Lung (tissue), 17 donors: ENCODE measurements at places on chromosomes 1 and 21.

DNA sequence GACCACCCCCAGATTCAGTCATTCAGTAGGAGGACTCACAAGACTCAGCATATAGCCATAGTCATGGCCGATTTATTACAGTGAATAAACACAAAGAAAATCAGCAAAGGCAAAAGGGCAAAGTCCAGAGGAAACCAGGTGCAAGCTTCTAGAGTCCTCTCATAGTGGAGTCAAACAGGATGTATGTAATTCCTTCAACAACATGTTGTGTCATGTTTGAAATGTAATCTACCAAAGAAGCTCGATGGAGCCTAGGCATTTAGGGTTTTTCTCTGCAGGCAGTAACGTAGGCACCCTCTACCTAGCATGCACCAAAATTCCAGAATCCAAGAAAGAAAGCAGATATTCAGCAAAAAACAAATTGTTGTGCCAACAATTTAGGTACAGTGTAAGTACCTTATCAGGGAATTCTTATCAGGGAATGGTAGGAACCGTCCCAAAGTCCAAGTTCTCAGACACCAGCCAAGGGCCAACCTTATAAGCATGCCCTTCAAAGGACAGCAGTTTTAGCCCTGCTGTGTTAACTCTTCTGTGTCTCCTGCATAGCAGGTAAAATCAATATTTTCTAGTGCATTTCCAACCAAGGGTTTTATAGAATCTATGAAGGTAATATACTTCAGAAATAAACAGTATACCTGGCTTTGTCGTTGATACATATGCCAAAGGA is 16.1 kb upstream of the SLAMF6 start:
- no peak for DNase-seq

DNA sequence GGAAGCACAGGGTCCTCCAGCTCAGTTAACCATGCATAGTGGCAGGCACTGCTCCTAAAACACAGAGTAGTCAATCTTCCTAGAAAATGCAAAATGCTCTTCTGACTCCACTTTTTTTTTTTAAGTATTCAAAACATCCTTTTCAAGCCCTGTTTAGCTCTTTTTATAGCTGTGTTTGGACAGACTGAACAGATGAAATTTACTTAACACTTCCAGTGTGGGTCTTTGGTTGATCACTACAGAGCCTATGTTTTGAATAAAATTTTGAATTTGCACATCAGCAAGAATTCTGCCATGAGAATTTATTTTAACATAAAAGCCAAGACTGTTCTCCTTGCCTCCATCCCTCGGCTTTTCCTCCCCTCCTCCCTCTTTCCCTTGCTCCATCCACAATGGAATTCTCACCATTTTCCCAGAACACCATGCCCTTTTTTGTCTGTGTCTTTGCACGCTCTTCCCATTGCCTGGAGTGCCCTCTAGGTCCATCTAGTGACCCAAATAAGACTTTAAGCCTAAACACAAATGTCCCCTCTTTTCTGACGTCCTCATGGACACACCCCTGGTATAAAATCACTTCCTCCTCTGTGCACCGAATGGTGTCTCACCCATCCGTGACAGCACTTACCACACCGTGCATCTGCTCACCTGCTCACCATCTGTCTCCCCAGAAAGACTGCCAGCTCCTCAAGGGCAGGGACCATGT is 24.0 kb upstream of the CPT2 start:
- no peak for DNase-seq

DNA sequence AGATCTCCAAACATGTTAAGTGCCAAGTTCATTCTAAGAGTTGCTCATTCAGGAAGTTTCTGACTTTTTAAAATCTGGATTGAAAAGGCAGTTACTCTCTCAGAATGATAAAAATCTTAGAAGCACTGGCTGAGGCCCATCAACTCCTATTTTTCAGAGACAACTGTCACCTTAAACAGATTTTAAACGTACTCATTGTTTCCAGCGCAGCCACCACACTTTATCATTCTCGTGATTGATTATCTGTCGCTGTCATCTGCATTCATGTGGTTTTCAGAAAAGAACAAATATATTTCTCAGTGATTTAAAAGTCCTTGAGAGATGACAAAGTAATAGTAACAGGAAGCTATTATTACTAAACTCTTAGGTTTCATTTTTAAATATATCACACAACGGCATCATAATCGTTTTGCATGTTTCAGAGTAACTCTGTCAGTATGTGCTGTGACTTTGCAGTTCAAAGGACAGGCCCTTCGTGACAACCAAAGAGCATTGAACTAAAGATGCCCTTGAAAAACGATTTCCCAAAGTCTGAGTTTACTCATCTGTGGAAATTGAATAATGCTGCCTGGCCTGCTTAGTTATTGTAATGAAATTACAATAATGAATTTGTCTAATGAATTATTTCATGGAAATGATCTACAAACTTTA is 14.9 kb upstream of the KCNK1 start:
- DNase-seq: no peak

DNA sequence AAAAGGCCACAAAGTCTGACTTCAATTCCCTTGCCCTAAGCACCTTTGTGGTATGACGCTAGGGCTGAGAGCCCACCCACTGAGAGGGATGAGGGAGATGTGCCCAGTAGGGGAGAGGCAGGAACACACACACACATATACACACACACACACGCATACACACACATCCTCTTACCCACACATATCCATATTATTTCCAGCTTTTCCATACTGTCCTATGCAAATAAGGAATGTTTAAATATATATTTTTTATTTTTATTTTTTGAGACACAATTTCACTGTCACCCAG is 3.0 kb downstream of the RAB25 start:
- no peak for DNase-seq

GRCh38 chr1:10760566-10761502 is 35.6 kb downstream of the CASZ1 start:
- DNase-seq: no peak

- DNase-seq: no peak
These were observed 60.1 kb upstream of the NEK2 start for GRCh38 chr1:211735208-211736170.

DNA sequence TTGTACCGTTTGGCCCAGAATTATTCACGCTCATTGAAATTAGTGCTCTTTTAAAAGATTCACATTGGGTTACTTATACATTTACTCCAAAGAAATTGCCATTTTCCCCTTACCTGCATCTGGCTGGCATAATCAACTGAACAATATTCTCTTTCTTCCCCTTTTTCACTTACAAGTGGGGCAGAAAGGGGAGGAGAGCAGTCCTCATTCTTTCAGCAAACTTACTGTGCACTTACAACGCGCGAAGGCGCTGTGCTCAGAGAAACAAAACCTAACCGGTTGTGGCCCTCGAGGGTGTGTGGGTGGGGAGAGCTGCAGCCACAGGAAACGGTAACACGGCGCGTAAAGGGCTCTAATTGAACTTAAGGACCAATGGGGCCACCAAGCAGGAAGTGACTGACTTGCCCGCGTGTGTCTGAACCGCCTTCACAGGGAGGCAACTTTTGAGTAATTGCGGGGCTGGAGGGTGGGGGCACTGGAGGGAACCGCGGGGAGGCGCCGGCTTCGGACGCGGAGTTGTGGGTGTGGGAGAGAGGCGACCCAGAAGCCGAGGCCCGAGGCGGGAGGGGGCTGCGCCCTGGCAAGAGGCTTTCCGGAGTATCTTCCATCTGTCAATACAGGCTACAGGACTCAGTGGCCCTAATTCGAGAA is 693 bp upstream of the PNRC2 start:
- DNase-seq: peak; percentile 97

DNA sequence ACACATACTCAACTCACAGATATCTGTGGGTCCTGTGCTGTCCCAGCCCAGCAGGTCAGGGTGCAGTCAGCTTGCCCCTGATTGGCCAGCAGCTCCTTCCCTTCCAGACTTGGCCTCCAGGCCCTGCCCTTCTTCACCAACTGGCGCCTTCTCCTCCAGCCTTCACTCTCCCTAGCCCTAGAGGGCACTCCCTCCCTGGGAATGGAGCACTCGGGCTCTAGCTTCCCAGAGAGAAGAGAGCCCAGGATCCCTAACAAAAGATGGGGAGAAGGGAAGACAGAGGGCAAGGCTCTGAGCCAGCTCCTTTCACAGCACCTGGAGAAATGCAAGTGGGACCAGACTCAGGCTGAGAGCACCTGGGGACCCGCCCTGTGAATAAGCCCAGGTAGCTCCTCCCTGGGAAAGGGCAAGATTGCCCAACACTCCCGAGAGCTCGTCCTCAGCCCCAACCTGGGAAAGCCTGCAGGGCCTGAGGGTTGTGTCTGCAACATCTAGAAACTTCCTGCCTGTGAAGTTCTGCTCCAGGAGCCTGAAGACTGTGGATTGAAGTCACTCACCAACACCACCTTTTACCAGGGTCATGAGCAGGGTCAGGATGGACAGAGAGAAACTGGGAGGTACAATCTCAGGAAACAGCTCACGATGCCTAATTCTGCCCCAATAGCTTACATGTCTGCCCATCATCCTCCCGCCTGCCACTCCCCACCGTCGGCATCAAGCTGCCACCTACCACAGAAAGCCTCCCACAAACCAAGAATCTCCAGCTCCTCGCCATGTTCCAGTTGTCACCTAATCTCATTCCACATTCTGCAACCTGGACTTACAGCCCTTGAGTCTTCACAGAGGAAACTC is at the start of gene PGLYRP4:
TSS of gene PGLYRP4 (minus strand) at position 331 of the 852 bp plus-strand sequence. CDS start 909 bp downstream, outside the sequence.
- DNase-seq: no peak

GRCh38 chr21:18677632-18678031 is 274.0 kb upstream of the TMPRSS15 start:
- DNase-seq: no peak

GRCh38 chr1:39238476-39238875 is 34.0 kb downstream of the MACF1 start:
- DNase-seq: peak; percentile 79

DNA sequence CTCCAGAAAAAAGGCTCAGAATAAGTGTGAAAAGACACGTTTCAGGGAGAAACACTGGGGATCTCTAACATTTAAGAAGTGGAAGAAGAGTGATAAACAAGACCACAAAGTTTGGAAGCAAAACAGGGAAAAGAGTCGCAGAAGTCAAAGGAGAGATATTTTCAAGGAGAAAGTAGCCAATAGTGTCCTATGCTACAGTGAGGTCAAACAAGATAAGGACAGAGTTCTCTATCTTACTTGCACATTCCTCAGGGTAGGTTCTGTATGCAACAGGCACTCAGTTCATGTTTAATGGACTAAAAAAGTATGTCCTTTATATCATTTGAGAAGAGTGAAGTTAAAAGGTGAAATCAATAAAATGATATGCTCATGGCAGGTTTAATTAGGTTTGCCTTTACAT is 13.8 kb upstream of the EDEM3 start:
- no peak for DNase-seq

- no peak for DNase-seq
These were observed 629.1 kb downstream of the SMYD3 start for GRCh38 chr1:245877976-245878375.

GRCh38 chr1:160567858-160568682 is 11.2 kb downstream of the CD84 start:
- DNase-seq: peak; percentile 17

DNA sequence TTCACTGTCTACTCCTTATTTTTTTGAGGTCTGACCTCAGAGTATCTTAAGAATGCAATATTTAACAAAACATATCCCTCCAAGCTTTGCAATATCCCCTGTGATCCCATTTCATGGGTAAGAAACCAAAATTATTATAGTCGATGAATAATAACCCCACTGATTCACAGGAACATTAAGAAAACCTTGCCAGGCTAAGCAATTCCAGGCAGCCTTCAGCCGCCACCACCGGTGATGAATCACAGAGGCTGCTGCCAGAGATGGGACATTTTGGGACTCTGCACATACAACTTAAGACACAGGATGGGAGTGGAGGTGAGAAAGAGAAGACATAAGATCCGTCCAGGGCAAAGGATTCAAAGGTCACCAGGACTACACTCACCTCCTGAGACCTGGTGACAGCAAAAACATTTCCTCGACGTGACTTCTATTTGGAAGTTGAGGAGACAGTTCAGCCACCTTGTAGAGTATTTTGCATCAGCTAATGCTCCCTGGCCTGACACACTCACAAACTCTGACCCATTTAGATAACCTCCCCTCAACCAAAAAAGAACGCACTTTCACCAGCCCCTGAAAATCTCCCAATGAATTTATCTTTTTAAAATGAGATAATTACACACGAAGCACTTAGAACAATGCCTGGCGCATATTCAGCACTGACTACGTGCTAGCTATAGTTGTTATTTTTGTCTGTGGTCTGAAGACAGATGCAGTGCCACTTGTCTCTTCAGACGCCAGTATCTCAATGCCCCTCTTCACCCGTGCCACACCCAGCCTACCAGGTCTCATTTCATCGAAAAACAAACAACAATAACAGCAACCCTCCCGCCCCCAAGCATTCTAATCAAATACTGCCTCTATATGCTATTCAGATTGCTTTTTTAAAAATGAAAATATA is 17.8 kb upstream of the OVAAL start:
- DNase-seq: no peak
